ENCODE measurements at places on chromosomes 7 and 10. TPM values are rescaled to one million over a fixed set of nuclear protein-coding genes. Genes with fewer than 3 reads are reported as not detected.

The TMEM26 gene
- 19.0 TPM for total RNA-seq

The SAP25 gene
- total RNA-seq, result 0.98 TPM

DNA sequence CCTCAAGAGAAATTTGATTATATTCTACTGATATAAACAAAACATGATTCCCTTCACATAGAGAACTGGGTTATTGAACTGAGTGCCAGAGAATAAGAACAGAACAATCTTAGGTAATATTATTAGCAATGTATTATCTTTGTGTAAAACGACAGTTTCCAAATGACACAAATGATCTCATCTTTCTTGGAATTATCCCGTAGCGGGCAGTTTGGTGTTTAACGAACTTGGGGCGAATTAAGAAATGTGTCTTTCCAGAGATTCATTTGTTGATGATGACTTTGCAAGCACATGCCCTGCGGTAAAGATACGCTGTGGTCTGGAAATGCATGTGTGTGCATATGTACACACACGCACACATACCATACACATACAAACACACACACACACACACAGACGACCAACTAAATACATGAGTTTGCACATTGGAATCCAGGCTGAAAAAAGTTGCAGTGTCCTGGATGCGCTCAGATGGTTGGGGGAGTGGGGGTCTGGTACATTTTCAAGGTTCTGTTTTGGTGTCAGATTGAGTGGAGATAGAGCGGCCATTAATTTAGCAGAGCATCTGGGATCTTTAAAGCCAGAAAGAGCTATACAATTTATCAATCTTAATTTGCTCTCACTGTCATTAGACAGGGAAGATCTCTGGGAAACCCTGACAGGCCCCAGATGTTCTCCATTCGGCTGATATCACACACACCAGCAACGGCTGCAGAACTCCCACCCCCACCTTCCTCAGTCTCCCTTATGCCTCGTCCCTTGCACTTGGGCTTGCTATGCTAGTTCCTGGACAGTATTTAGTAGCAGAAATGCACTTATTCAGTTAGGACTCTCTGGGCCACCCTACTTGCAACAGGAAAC is 112.4 kb upstream of the FAM171A1 start:
- no peak overlapping the region for H3K4me3 ChIP-seq
- no peak for DNase-seq
- H3K27ac ChIP-seq, result no peak overlapping the region
- H3K4me1 ChIP-seq, result no peaks in the 10 kb centered on the region
- H3K27me3 ChIP-seq, result no peaks in the 10 kb centered on the region

DNA sequence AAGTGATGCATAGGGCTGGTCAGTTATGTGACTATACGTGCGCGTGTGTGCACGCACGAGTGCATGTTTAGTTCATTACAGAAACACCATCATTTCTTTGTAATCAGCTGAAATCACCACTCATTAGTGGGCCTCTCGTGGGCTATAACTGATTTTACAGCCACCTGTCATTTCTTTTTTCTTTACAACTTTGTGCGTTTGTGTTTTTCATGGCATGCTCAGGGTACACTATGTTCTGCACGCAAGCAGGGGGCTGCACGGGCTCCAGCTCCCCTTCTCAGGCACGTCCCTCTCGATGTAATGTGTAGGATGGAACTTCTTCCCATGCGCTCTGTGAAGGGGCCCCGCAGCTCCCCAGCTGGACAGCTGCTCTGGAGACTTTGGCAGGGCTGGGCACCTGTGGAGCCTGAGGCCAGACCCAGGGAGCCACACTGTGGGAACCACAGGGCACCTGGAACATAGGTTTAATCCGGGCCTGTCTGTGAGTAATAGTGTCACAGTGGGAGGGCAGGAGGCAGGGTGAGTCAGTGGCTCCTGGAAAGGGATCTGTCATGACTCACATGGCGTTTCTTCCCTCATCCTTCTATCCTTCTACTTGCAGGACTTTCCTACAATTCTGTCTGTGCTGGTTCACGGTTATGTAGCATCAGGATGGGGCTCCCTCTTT is 4.9 kb downstream of the GCK start:
- no peak for DNase-seq
- no peaks in the 10 kb centered on the region for H3K4me1 ChIP-seq
- no peaks in the 10 kb centered on the region for H3K27me3 ChIP-seq
- no peaks in the 10 kb centered on the region for H3K36me3 ChIP-seq

DNA sequence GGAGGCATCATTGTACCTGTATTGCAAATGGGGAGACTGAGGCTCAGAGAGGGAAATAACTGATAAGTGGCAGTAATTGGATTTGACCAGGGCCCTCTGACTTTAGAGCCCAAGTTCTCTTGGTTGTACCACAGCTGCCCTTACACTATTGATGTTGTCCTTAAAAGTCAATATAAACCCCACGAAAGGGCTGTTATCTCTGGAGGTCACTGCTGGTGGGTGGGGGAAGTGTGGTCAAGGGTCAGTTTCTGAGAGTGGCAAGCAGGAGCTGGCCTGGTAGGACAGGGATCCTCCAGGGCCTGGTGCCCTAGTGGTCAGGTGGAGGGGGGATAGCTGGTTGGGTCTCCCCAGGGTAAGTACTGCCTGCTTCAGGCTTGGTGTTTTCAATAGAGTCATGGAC is 44.2 kb upstream of the AQP1 start:
- no peaks in the 10 kb centered on the region for H3K4me1 ChIP-seq
- no peaks in the 10 kb centered on the region for H3K36me3 ChIP-seq
- no peak for DNase-seq

GRCh38 chr7:70759674-70760073 is 372.3 kb upstream of the GALNT17 start:
- H3K27ac ChIP-seq, result no peak overlapping the region
- no peak overlapping the region for H3K4me3 ChIP-seq
- no peak for DNase-seq
- no peaks in the 10 kb centered on the region for H3K36me3 ChIP-seq
- no peaks in the 10 kb centered on the region for H3K4me1 ChIP-seq

DNA sequence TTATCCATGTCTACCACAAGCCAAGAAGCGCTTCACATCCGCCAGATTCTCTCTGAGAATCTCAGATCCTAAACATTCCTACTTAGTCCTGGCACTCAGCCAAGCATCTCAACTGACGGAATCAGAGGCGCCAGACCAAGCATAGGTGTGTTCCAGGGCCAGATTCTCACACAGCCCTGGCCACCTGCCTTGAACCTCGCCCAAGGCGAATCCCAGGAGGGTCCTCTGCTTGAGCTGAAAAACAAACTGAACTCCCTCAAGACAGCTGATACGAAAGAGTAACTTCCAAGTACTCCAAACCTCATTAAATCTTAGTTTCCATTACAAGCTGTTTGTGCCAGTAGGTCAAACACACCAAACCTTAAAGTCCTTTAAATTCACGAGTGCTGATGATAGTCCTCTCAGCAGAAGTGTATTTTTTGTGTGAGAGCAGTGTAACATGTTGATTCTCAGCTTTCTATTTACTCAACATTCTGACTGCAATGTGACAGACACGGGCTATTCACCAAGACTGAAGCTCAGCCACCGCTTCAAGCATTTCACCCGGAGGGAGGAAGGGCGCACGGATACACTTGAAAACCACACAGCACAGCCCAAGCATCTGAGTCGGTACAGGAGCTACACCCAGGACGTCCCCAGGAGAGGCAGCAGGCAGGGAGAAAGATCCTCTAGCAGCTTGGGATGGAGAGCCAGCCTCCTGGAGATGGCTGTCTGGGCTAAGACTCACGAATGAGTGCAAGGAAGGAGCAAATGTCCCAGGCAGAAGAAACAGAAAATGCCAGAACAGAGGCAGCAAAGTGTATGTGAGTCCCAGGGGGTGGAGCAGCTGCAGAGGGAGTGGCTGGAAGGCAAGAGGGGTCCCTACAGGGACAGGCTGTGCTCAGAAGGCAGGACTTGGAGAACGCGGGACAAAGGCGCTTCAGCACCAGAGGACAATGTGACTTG is 6.0 kb downstream of the PARD3 start:
- H3K27ac ChIP-seq, result peak overlapping the region; percentile 8
- no peaks in the 10 kb centered on the region for H3K36me3 ChIP-seq
- H3K4me1 ChIP-seq, result peaks cover 9% of the 10 kb centered on the region

- H3K27ac ChIP-seq, result no peak overlapping the region
- H3K4me1 ChIP-seq, result no peaks in the 10 kb centered on the region
- H3K36me3 ChIP-seq, result no peaks in the 10 kb centered on the region
- no peak for DNase-seq
Observed at GRCh38 chr10:84292502-84292901, 35.9 kb upstream of the CCSER2 start.

- H3K36me3 ChIP-seq, result peaks cover 4% of the 10 kb centered on the region
- no peaks in the 10 kb centered on the region for H3K4me1 ChIP-seq
- H3K27me3 ChIP-seq, result no peaks in the 10 kb centered on the region
- DNase-seq, result no peak
Observed at GRCh38 chr10:119852822-119853221, 19.8 kb downstream of the MCMBP start.

DNA sequence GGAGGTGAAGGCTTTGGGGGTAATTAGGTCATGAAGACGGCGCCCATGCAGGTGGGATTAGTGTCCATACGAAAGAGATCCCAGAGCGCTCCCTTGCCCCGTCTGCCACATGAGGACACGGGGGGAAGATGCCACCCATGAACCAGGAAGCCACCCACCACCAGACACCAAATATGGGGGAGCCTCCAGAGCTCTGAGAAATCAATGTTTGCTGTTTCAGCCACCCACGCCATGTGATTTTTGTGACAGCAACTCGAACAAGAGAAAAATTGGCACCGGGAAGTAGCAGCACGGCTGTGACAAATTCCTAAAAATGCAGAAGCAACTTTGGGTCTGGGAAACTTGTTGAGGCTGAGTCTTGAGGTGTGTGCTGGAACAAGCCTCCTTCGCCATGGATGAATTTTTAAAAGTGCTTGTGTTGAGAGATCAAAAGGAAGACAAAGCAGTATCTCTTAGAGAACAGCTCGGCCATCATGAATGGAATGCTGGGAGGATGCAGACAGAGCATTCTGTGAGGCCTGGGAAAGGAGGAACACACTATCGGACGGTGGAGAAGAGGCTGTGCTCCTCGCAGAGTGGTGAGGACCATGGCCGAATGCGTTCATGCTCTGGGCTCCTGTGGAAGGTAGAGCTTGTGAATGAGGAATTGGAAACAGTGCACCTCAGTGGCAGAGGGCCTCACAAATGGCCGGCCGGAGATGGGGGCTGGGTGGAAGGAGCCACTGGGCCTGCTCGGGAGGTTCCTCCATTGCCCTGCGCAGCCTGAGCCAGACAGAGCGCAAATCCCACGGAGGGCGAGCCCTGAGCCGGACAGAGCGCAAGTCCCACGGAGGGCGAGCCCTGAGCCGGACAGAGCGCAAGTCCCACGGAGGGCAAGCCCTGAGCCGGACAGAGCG is 277.5 kb downstream of the PTPRN2 start:
- H3K36me3 ChIP-seq, result no peaks in the 10 kb centered on the region
- H3K4me3 ChIP-seq, result no peak overlapping the region
- H3K27ac ChIP-seq, result no peak overlapping the region
- H3K4me1 ChIP-seq, result no peaks in the 10 kb centered on the region
- DNase-seq, result no peak
- H3K27me3 ChIP-seq, result no peaks in the 10 kb centered on the region

DNA sequence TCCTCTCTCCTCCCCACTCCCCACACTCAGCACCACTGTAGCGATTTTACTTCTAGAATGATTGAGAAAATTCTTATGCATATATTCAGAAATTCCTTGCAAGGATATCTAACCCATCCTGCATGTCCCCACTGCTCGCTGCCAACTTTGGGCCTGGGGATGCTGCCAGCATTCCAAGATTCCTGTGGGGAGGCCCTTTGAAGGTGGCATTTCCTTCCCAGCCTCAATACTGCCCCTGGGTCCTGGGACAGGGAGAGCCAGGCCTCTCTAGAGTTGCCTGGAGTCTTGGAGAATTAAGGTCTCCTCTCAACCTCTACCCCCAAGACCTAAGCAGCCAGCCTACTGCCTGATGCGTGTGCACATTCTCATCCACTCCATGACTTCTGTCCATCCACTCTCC is 303.5 kb downstream of the NEBL start:
- no peaks in the 10 kb centered on the region for H3K4me1 ChIP-seq
- H3K4me3 ChIP-seq, result no peak overlapping the region
- H3K27ac ChIP-seq, result no peak overlapping the region
- no peaks in the 10 kb centered on the region for H3K27me3 ChIP-seq
- DNase-seq, result no peak
- H3K36me3 ChIP-seq, result no peaks in the 10 kb centered on the region

- no peaks in the 10 kb centered on the region for H3K4me1 ChIP-seq
- no peak for DNase-seq
- H3K27me3 ChIP-seq, result no peaks in the 10 kb centered on the region
Observed at GRCh38 chr10:117364110-117364960, 10.9 kb downstream of the PDZD8 start.

- no peaks in the 10 kb centered on the region for H3K4me1 ChIP-seq
- H3K36me3 ChIP-seq, result no peaks in the 10 kb centered on the region
- no peaks in the 10 kb centered on the region for H3K27me3 ChIP-seq
- H3K4me3 ChIP-seq, result peak overlapping the region; percentile 86
Observed at GRCh38 chr7:37448011-37448635, 541 bp downstream of the ELMO1 start.

DNA sequence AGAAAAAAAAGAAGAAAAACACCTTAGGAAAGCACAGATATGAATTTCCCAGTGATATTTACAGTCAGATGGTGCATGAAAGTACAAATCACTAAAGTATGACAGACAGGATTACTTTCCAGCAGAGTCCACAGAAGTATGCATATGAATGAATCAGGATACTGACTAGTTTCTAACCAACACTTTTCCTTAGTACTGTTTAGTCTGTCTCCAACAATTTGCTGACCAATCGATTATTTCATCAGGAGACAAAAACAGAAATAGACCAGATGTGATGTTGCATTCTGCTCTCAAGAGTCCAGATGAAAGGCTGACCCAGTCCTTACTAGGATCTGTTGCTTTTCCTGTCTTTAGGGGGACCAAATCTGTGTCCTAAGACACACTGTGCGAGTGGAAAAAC is 14.6 kb downstream of the SLC35B4 start:
- H3K27me3 ChIP-seq, result no peaks in the 10 kb centered on the region
- no peak for DNase-seq
- no peak overlapping the region for H3K4me3 ChIP-seq
- no peaks in the 10 kb centered on the region for H3K36me3 ChIP-seq
- H3K4me1 ChIP-seq, result no peaks in the 10 kb centered on the region
- no peak overlapping the region for H3K27ac ChIP-seq

GRCh38 chr7:120583899-120584586 is 273.9 kb downstream of the TSPAN12 start:
- H3K4me3 ChIP-seq, result no peak overlapping the region
- no peak for DNase-seq
- no peak overlapping the region for H3K27ac ChIP-seq
- H3K27me3 ChIP-seq, result no peaks in the 10 kb centered on the region
- no peaks in the 10 kb centered on the region for H3K4me1 ChIP-seq
- H3K36me3 ChIP-seq, result no peaks in the 10 kb centered on the region

- H3K27ac ChIP-seq, result peak overlapping the region; percentile 75
- DNase-seq, result peak; percentile 65
- H3K4me3 ChIP-seq, result peak overlapping the region; percentile 19
- H3K27me3 ChIP-seq, result no peaks in the 10 kb centered on the region
- no peaks in the 10 kb centered on the region for H3K36me3 ChIP-seq
Observed at GRCh38 chr10:29646238-29646902, 11.6 kb upstream of the SVIL start.

DNA sequence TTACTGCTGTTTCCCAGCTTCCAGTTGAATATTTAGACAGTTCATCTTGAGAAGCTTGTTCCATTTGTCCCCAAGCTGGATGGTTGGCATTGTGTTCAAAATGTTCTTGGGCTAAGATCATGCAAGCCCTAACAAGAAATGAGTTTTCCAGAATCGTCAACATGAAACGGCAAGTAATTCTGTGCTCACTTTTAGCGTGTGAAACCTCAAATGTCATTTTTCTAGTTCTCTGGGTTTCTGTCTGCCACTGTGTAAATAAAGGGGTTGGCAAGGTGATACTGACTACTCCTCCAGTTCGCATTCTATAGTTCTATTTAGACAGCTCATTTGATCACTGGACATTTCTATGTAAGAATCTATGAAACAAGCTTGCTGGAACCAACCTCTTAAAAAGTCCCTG is 194.0 kb downstream of the AHR start:
- H3K4me3 ChIP-seq, result no peak overlapping the region
- no peaks in the 10 kb centered on the region for H3K4me1 ChIP-seq
- no peak for DNase-seq
- H3K27ac ChIP-seq, result no peak overlapping the region
- H3K27me3 ChIP-seq, result no peaks in the 10 kb centered on the region
